Left hindlimb (tissue), 1 donor: ENCODE measurements at places on chromosomes 2 and 18.
A peak's percentile ranks its signal among the peaks of the same experiment; 100 is the strongest.

- no peak for DNase-seq
Measured at GRCh38 chr18:41372046-41372665, 582.9 kb upstream of the PIK3C3 start.

GRCh38 chr18:28050545-28050944, 126.4 kb downstream of the CDH2 start:
- no peak for DNase-seq

- peak; percentile 21 for DNase-seq
Measured at GRCh38 chr2:43074052-43074451, 152.4 kb downstream of the ZFP36L2 start.

- no peak for DNase-seq
Measured at GRCh38 chr2:210616074-210616473, 59.7 kb downstream of the CPS1 start.

GRCh38 chr2:160157861-160158829, 41.9 kb downstream of the ITGB6 start:
- no peak for DNase-seq

DNA sequence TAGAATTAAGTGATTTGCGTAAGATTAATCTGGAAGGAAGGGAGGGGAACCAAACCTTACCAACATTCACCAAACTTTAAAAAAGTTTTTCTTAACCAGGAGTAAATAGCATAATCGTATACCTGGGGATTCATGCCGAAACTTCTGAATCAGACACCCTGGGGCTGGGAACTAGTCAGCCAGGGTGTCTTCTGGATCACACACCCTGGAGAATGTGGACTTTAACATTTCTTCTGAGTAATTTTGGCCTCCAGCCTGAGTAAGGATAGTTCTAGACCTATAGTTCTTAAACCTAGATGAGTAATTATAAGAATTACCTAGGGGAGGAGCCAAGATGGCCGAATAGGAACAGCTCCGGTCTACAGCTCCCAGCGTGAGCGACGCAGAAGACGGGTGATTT, 44.1 kb upstream of the MEIS1 start:
- no peak for DNase-seq

- no peak for DNase-seq
Measured at GRCh38 chr2:136255648-136256461, 137.9 kb upstream of the CXCR4 start.
